ENCODE measurements at places on chromosomes 12 and 14.

DNA sequence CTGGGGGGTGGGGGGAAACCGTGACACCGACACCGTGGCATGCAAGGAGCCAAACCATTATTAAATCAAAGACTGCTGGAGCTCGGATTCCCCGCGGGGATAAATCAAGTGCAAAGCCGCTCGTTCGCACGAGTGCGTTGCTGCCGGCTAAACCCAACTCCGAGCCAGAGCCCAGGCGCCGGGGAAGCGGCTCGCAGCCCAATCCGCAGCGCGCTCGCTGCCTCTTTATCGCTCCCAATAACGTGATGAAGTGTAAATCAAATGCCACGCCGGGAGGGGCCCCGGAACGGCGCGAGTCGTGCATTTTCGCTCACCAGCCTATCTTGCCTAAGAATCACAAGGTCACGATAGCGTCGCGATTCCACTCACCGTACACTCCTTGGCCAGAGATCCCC, 1.3 kb downstream of the MDGA2 start:
- DNase-seq, result no peak

DNA sequence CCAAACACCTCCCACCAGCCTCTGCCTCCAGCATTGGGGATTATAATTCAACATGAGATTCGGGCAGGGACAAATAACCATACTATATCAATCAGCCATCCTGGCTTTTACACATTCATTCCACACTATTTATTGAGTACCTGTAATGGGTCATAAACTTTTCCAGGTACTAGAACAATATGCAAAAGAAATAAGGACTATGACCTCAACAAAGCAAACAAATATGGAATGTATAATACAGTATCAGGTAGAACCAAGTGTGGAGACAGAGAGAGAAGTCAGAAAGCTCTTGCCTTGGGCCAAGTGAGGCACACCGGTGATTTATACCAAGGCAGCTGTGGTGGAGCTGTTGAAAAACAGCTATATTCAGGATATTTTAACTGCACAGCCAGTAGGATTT, 116.3 kb downstream of the TSPAN8 start:
- DNase-seq, result no peak

- DNase-seq, result no peak
Measured at GRCh38 chr14:92848887-92849286, 54.8 kb downstream of the GOLGA5 start.

- no peak for DNase-seq
Measured at GRCh38 chr12:53998110-53998899, 1.7 kb upstream of the HOXC9 start.

- DNase-seq, result no peak
Measured at GRCh38 chr12:2845280-2845679, 10.4 kb upstream of the NRIP2 start.

- no peak for DNase-seq
Measured at GRCh38 chr12:18430425-18431048, 169.2 kb downstream of the PIK3C2G start.

DNA sequence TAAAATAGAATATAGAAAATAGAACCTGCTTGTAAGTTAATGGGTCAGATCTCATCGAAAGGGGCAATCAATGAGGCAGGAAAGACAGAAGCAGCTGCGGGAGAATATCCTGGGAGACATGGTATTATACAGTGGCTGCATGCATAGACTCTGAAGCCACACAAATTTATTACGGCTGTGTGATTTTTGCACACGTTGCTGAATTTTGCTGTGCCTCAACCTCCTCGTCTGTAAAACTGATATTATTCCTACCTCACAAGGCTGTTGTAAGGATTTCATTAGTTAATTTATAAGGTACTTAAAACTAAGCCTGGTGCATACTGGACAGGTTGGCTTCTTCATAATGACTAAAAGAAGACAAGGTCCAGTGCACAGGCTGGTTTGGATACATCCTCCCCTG, 52.3 kb downstream of the ARMH4 start:
- DNase-seq, result no peak

- DNase-seq, result no peak
Measured at GRCh38 chr14:69921052-69921451, 41.8 kb downstream of the SMOC1 start.

Data from GM18507 (cell line).